Activated naive CD8-positive, alpha-beta T cell treated with anti-CD3 and anti-CD28 coated beads for 36 hours (primary cell): ENCODE measurements at places on chromosomes 1 and 21.

DNA sequence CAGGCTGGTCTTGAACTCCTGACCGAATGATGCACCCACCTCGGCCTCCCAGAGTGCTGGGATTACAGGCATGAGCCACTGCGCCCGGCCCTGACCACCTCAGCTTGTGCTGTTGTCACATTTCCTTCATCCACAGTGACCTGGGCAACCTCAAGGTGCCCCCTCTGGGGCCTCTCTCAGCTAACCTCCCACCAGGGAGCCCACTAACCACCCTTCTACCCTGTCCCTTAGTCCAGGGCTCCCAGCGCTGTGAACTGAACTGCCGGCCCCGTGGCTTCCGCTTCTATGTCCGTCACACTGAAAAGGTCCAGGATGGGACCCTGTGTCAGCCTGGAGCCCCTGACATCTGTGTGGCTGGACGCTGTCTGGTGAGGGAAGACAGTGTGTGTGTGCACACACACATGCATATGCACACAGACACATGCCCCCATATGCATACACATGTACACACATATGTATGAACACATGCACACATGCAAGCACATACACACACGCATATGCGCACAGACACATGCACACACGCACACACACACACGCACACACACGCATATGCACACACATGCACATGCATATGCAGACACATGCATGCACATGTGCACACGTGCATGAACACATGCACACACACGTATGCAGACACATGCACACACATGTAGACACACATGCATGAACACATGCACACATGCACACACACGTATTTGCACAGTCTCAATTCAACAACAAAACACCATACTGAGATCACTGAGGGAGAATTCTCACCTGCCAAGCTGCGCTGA, 6.2 kb downstream of the ADAMTSL4 start:
- no peak for DNase-seq

GRCh38 chr1:230268371-230269170, 157.6 kb downstream of the PGBD5 start:
- DNase-seq, result no peak

- DNase-seq, result no peak
Observed at GRCh38 chr1:76260279-76260678, 185.7 kb downstream of the ST6GALNAC3 start.

DNA sequence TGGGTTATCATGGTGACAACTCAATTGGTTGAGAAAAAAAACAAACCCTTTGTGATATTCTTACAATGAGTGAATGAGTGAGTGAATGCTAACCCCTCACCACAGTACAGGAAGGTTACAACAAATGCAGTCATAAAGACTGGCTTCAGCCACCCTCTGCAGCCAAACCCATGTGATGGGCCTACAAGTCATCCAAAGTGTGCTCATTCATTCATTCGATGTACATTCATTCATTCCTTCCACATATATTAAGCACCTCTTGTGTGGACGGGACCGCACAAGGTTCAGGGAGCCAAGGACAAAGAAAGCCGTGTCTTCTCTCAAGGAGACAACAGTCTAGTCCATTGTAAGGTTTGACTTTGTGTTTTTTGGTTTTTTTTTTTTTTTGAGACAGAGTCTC, 49.4 kb downstream of the WDR4 start:
- DNase-seq, result no peak

DNA sequence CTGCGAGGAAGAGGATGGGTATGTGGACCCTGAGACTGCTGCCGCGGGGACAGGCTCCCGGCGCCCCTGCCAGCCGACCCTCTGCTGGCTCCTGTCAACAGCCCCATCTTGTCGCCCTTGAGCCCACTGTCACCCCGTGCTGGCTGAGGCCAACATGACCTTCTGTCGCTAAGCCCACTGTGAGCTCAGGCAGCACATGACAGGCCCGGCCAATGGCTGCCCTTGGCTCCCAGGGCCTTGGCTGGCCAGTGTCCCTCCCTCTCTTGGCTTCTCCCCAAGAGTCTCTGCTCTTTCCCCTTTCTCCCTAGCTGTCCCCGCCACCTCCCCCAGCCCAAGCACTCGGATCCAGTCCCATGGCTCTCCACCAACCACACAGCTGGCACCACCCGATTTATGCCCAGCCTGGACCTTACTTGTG, 3.5 kb downstream of the PEX10 start:
- DNase-seq, result no peak

DNA sequence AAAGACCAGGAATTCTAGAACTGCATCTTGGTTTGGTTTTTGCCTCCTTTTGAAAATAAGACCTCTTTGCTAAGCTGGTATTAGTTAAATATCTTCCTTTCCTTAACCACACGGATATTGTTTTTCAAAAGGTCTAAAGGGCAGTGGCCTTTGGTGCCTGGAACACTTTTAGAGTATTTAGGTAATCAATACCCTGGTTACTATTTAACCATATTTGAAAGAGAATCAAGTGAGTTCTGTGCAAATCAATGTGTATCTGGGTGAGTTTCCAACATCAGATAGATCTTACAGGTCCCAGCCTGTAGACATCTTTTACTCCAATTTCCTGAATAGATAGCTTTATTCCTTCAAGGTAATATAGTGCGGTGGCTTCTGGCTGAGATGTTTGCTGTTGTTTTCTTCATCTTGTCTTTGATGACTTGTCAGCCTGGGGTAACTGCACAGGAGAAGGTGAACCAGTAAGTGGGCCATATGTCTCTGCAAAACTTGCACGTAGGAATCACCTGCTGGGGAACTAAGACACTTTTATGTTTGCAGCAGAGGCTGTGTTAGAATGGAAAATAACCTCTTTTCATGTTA, at the start of gene C8A:
Gene C8A (plus strand): TSS at position 277 of the 579 bp plus-strand sequence. CDS start 105 bp downstream, at position 382.
- no peak for DNase-seq

- DNase-seq, result no peak
Observed at GRCh38 chr1:204320382-204320804, 39.3 kb downstream of the PLEKHA6 start.
